Activated CD4-positive, alpha-beta T cell treated with anti-CD3 and anti-CD28 coated beads, Interleukin-2, amount 10 ng/mL, durations not matched to agents 7 days and 5 days (primary cell): ENCODE measurements at places on chromosomes 16 and 17. TPM values are rescaled to one million over a fixed set of nuclear protein-coding genes. Genes with fewer than 3 reads are reported as not detected.

The ZBTB4 gene
- 28.4 TPM for total RNA-seq

The MLX gene
- 62.3 TPM for total RNA-seq

The FOXO3B gene
- total RNA-seq: 3.2 TPM

The PKMYT1 gene
- 151 TPM for total RNA-seq

The LPO gene
- total RNA-seq: not detected

The HOXB4 gene
- 3.6 TPM for total RNA-seq

The PRSS53 gene
- total RNA-seq: 5.7 TPM

The AMZ2 gene
- total RNA-seq: 82.3 TPM

The TBC1D3B gene
- total RNA-seq: 3.3 TPM

The CHST4 gene
- total RNA-seq: not detected

The ADCY9 gene
- total RNA-seq: 12.4 TPM

DNA sequence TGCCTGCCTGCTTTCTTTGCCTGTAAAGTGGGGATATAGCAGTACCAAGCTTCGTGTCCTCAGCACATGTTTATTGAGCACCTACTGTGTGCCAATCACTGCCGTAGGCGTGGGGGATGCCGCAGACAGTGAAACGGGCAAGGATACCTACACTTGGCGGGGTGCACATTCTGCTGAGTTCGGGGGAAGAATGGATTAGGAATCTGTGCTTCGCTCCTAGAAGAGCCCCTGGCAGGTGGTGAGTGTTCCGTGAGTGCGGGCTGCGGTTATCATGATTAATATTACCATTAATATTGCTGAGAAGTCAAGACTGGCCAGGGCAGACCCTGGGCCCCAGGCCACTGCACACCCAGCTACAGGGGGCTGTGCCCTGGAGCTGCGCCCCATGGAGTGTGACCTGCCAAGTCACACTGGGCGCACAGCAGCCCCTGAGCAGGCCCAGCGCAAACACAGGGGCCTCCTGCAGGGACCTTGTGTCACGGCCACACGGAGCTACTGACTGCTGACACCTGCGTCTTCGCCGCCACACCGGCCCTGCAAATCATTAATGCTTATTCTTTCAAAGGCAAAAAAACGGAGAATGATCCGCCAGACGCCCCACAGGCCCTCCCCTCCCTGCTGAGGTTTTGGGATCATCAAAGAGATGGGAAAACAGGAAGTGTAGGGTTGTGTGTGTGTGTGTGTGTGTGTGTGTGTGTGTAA is 213.4 kb upstream of the GSE1 start:
- no peak for DNase-seq

DNA sequence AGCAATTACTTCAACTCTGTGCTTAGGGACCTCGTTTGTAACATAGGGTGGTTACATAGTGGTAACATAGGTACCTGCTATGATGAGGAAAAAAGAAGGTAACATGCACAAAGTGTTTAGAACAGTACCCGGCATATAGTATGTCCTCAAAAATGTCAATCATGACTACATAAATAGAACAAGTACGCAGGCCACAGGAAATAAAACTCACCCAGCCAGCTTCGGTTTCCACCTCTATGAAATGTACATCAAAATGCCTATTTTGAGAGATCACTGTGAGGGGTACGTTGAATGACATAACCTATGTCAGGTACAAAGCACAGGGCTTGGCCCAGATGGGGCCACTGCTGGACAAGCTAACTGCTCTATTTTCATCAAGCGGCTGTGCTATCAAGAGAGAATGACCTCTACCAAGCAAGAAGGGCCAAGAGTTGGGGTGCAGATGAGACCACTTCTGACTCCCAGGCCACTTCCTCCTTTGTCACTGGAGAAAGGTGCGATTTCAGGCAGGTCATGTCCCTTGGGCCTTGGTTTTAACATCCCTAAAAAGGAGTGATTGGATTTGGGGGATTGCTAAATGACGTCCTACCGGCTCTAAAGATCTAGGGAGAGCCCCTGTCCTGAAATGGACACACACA is 45.4 kb downstream of the WSB1 start:
- DNase-seq: no peak

DNA sequence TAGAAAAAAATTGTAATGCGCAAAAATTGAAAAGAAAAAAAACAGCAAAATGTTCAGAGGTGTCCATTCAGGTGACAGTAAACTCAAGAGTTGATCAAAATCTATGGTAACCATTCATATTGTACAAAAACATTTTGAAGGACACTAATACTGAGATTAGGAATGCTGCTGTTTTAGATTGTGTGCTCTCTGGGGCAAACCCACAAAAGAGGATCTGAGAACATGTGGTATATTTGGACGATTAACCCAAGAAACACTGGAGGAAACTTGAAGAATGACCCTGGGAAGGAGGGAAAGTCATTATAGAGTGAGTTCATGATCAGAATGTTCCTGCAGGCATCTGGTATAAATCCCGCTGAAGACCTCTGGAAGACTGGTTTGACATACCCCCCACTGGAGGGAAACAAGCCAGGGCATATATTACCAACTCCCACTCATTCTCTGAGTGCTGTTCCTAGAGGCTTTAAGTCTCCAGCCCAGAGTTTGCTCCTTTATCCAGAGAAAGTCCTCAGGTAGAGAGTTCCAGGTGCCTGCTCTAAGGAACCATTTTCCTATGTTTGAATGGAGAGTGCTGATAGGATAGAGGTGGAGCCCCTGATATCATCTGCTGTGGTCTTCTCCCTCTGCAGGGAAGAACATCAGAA is 1.2 kb downstream of the KRTAP4-2 start:
- no peak for DNase-seq

GRCh38 chr17:33261820-33262219 is 31.3 kb downstream of the ASIC2 start:
- DNase-seq: no peak

- no peak for DNase-seq
Measured at GRCh38 chr16:20925751-20926150, 25.2 kb downstream of the LYRM1 start.

DNA sequence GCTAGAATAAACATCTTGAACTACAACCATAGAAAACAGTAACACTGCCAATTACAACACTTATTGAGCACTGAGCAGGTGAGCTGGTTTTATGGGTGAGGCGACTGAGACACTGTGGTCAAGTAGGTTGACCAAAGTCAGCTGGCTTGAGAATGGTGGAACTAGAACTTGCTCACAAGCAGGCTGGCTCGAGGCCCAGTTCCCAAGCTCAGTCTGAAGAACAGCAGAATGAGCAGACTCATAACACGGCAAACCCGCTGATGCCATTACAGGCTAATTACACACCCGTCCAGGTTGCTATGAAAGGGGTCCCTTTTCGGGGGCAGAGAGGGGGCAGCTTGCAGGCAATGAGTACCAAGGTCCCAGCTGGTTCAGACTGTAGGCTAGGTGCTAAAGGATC is 6.5 kb downstream of the ZZEF1 start:
- DNase-seq: no peak

- DNase-seq: no peak
Measured at GRCh38 chr17:51873302-51873701, 285.2 kb downstream of the CA10 start.

DNA sequence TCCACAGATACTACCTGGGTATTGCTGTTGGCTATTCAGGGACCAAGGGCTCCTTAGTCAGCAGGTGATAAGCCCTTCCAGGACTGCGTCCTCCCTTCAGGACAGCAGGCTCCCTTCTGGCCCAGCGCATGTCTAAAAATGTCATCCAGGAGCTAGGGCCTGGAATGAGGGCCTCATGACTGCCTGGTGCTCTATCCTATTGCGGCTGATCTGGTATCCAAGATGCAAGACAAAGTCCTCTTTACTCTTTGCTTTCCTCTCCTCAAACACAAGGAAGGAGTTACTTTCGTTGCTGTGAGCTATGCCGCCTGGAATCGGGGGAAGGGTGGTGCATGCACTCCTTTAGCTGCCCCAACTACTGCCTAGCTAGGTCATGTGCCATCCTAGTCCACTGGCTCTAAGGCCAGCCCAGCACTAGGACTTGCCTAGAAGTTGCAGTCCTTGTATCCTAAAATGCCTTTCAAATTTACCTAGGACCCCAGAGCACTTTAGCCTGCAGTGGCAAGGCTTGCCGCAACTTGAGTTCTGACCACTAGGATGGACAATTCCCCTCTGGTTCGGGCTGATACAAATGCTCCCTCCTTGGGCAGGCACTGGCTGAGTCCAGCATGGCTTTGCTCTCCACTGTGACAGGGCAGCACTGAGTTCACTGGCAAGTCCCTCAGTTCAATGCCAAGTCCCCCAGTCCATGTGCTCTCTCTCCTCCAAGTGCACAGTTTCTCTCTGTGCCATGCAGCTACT is 10.1 kb upstream of the TMEM219 start:
- DNase-seq: no peak

GRCh38 chr16:2969545-2970521 is 685 bp downstream of the PAQR4 start:
- peak; percentile 84 for DNase-seq

DNA sequence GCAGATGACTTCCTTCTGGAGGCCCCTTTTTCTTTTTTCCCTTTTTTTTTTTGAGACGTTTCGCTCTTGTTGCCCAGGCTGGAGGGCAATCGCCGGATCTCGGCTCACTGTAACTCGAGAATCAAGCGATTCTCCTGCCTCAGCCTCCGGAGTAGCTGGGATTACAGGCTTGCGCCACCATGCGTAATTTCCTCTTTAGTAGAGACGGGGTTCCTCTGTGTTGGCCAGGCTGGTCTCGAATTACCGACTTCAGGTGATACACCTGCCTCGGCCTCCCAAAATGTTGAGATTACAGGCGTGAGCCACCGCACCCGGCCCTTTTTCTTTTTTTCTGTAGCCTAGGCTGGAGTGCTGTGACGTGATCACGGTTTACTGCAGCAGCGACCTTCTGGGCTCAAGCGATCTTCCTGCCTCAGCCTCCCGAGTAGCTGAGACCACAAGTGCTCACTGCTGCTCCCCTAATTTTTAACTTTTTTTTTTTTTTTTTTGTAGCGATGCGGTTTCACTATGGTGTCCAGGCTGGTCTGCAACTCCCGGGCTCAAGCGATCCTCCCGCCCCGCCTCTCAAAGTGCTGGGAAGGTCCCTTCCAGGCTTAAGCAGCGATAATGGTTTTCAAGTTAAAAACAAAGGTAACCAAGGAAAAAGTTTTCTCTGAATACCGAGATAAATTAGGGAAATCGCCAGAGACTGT is 956 bp upstream of the IST1 start:
- DNase-seq: peak; percentile 43

DNA sequence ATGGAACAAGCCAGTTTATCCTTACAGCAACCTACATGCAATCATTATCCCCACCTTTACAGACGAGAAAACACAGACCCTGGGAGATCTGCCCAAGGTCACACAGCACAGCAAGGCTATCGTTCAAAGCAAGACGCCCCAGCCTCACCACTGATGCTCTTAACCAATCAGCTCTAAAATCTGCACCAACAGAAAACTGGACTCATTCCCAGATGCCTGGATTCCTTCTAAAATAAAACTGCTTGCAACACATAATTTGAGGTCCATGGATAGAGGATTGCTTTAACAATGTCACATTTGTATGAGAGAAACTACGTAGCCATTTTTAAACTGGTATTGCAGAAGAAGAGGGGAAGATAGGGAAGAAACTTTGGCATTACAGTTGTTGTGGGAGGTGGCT is 6.8 kb downstream of the COTL1 start:
- no peak for DNase-seq

DNA sequence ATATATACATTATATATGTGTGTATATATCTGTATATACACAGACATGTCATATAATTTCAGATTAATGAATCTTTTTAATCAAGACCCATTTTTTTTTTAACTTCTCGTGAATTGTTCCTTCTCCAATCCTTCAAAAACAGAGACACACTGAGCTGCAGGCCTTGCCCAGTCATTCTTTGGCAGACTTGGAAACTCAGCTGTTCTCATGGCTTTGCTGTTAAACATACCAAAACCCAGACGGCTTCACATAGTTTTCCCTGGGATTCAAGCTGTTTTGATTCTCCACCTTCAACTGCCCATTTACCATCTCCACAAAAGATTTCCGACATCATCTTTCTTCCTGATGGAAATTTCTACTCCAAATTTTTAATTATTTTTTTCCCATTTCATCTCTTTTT is 148.7 kb downstream of the KCNJ2 start:
- no peak for DNase-seq

- DNase-seq: no peak
Measured at GRCh38 chr17:43906951-43907424, 348 bp downstream of the MPP2 start.

DNA sequence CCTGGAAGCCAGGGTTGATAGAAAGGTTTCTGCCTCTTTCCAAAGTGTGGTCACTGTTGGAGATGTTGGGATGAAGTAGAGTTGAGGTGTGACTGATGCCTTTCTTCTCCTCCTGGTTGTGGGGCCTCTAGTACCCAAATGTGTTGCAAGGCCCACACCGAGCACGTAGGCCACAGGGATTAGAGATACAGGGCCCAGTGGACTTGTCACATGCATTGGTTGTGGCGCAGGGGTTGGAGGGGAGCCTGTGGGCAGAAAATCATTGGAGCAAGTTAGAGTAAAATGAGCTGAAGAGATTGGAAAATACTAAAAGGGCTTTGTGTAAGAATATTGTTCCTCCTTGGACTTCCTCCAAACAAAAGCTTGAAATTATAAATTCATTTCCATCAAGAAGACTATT is 4.6 kb downstream of the KRT33A start:
- DNase-seq: no peak

- DNase-seq: no peak
Measured at GRCh38 chr16:62565706-62566105, 529.5 kb upstream of the CDH8 start.

DNA sequence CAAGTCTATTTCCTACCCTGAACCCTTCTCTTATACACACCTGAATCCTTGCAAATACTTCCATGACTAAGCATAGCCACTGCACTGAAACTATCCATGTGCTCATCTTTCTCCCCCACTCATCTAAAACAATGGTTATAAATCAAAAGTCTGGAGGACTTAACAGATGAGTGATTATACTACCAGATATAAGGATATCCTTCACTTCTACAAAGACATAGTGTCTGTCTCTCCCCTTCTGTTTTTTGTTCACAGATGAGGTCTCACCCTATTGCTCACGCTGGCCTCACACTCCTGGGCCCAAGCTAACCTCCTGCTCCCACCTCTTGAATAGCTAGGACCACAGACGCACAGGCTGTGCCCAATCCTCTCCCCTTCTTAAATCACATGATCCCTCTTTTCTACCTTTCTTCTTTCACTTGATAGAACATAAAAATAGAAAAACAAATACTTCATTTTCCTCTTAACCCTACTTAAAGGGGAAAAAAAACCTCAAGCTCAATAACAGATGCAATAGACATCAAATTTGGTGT is 19.2 kb downstream of the CEP112 start:
- no peak for DNase-seq
